Activated CD4-positive, CD25-positive, alpha-beta regulatory T cell treated with anti-CD3 and anti-CD28 coated beads, Interleukin-2, amount 50 U/mL, for 16 hours (primary cell): ENCODE measurements at places on chromosomes 2 and 18.

DNA sequence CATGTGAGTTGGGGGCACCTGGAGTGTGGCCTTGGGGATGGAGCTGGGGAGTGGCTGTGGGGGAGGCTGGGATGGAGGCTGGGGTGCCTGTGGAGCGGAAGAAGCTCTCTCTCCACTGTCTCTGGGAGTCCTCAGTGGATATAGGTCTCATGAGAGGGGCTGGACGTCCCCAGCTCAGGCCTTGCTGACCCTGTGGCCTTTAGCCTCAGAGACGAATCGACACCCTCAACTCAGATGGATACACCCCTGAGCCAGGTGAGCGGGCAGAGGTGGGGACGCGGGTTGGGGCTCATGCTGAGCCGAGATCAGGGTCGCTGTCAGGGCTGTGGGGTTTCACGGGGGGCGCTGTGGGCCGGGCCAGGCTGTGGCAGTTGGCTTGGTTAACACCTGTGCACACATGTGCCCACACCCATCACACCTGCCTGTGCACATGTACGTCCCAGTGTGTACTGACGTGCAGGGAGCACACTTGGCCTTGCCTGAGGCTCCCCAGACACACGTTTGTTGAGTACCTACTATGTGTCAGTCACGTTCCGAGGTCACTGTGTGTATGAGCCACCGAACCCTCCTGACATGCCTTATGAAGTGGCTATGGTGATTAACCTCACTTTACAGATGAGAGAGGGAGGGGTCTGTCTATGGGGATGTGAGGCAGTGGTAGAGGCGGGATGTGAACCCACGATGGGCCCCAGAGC lies 20.1 kb downstream of the ZAP70 start:
- DNase-seq: no peak

DNA sequence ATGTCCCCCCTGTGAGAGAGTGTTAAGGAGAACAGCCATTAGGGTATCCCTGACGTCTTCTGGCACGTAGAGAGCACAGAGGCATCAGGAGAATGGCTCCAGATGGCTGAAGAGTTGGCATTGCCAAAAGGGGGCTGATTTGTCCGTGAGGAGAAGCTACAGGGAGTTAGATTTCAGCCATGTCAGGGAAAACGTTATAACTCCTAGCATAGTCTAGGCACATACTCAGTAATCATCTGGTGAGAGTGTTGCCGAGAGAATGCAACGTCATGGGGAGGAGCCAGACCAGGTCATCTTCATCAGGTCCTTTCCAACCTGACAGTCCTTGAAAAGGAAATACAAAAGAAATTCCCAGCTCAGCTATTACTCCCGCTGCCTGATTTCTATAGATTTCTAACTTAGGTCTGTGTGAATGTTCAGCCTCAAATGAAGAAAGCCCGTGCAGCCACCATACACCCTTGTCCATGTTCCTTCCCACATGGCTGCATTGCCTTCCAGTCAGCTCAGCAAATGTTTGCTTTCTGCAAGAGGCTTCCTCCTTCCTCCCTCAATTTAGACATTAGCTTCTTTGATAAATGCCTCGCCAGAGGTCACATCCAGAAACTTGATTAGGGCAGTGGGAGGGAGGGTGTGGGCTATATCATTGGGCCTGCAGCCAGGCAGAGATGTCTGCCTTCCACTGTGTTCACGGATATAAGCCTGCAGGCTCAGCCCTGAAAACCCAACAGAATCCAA lies 93.0 kb downstream of the STPG4 start:
- no peak for DNase-seq

- DNase-seq: no peak
Measured at GRCh38 chr2:174518395-174518794, 31.6 kb upstream of the GPR155 start.

DNA sequence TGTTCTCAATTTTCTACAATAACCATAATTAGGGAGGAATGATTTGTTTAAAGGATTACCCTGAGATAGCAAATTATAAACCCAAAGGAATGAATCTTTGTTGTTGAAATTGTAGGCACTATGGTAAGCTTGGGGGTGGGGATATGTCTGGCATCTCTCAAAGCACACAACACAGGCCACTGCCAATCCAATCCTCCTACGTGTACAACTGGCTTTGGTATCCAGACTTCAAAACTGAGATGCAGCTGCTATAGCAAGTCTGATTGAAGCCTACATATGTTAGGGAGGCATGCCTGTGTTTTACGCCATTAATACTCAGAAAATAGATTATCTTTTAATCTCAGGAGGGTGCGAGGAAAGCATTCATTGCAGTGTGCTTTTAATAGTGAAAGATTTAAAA lies 5.9 kb upstream of the NCOA1 start:
- DNase-seq: no peak

DNA sequence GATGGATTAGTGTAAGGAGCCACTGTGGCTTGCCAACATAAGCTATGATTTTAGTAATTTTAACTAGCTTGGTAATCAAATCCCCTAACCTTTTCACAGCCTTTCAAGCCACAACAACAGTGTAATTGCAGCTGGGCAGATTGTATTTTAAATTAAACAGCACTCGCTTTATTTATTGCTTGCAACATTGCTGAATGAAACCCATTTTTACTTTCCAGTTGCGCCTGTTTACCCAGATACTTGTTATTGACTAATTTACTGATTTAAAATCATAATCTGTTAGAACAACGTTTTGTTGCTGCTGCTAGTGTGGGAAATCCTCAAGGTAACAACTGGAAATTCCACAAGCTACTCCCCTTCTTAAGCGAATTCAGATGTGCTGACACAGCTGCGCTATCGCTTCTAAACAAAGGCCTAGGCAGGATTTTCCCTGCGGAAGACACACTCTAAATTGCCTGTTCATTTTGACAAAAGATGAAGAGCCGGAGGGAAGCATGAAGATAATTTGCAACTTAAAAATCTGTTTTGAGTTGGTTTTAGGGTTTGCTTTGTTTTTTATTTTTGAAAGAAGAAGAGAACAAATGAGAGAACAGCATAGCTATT lies 283.9 kb downstream of the ALPK2 start:
- DNase-seq: no peak

DNA sequence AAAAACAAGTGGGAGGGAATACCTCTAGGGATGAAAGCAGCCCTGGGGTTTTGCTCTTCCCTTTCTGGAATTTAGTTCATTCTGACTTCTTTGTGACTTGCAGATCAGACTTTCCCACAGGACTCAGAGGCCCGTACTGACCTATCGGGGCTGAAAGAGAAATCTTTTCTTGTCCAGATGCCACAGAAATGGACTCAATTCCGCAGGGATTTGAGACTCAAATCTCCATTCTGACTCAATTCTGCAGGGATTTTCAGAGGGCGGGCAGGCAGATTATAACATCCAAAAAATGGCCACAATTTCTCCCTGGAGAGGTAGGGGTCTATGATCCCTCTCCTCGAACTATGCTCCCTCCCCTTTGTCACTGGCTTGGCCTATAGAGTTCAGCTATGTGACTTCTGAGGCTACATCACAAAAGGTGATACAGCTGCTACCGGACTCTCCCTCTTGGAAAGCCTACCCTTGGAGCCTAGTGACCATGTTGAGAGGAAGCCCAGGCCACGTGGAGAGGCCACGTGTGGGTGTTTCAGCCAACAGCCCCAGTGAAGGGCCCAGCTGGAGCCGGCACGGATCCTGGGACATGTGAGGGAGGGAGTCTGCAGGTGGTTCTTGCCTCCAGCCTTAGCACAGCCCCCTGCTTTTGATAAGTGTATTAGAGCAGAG lies 4.8 kb upstream of the EFHD1 start:
- DNase-seq: no peak

GRCh38 chr2:21276163-21276562 lies 152.4 kb downstream of the TDRD15 start:
- no peak for DNase-seq

- DNase-seq: no peak
Measured at GRCh38 chr2:218691234-218691633, 19.3 kb downstream of the STK36 start.

DNA sequence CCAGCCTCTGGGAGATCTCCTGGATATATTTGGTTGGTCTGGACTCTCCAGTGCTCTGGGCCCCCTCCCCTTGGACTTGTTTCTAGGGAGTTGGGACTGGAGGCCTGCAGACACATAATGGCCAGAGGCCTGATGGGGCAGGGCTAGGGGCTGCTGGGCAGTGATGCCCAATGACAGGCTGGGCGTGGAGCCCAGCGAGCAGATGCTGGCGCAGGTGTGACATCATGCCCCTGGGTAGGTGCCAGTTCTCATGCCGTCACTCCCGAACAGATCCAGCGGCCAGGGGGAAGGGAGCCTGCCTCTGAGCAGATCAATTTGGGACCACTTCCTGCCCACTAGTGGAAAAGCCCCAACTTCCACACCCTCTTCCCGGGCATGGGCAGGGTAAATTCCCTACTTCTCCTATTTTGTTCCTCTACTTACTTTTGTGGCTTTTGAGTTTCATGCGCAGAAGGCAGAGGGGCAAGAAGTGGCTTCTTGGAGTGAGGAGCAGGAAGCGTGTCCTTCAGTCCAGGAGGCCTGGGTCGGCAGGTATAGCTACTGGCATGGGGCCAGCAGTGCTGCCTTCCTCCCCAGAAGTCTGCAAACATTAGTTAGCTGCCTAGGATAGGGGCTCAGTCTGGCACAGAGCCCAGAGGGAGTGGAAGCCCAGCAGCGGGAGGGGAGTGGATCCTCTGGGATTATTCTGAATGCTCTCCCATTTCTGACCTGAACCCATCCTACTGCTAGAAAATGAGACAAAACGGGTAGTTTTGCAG lies 6.1 kb downstream of the MPV17 start:
- DNase-seq: no peak

GRCh38 chr2:232776435-232776834 lies at the start of gene KCNJ13:
Gene KCNJ13, minus strand, starts transcription at chr2:232776565. Its CDS starts 5,203 bp downstream, at chr2:232771362.
- no peak for DNase-seq

DNA sequence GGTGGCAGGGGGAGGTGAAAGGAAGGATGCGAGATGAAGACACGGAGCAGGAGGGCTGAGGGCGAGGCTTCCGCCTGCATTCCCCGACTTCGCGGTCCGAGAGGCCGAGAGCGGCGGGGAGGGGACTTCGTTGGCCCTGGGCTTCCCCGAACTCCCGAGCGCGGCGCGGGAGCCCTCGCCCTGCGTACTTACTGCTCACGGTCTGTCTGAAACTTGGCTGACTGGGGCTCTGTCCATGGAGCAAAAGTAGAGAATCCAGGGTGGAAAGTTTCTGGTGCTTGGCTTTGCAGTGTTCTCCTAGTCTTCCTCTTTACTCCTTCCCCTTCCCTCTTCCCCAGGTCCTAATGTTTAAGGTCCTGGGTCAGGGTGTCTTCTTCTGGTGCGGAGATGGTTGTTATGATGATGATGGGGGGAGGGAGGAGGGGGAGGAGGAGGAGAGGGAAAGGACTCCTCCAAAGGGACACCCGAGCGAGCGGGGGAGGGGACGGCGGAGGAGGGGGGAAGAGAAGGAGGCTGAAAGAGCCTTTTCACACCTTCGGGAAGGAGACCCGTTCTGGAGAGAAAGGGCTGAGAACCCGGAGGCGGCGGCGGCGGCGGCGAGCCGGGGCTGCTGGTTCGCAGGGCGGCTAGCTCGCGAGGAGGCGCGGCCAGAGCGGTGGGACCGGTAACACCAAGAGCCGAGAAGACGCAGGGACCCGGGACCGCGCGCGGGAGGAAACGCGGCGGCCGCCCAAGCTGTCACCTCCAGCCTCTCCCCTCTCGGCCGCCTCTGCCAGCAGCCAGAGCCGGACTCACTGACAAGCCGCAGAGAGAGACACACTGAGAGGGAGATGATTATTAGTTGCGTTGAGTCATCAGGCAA lies at the start of gene SATB2:
TSS of gene SATB2 (minus strand) at position 793 of the 862 bp plus-strand sequence. CDS start 1,902 bp downstream, outside the sequence.
- no peak for DNase-seq

DNA sequence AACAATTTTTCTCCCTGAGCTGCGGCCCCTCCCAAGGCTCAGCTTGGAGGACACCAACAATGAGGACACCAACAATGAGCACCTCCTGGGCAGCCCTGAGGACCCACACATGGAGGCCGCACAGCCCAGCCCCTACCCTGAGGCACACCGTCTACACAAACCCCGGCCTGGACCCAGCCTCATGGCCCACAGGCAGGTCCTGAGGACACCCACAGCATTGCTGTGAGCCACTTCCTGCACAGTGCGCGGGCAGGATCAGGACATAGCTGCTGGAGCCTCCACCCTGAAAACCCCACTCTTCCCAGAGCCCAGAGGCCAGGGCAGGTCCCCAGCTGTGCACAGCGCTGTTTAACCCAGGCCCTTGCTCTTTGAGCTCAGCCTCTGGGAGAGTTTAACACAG lies 194.3 kb downstream of the RTP5 start:
- DNase-seq: no peak

DNA sequence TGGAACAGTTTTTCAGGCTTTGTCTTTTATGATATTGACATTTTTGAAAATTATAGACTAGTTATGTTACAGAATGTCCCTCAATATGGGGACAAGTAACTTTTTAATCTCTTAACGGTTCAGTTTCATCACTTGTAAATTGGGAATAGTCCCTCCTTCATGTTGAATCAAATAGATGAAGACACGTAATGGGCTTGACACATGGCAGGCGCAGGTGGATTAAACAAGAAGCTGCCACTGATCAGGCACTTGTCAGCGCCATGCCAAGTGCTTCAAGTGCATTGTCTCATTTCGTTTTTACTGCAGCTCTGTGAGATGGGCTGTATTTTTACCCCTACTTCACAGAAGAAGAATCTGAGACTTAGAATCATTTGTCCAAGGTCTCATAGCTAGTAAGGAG lies 9.5 kb upstream of the SMAD4 start:
- no peak for DNase-seq

GRCh38 chr2:95043300-95044093 lies 18.0 kb downstream of the MAL start:
- DNase-seq: no peak

- no peak for DNase-seq
Measured at GRCh38 chr2:170514140-170514539, 201.0 kb upstream of the SP5 start.

GRCh38 chr2:25482341-25482740 lies 140.6 kb upstream of the DNMT3A start:
- DNase-seq: no peak
